SJSA1 (cell line): ENCODE measurements at places on chromosomes 4 and X. TPM values are rescaled to one million over a fixed set of nuclear protein-coding genes. Genes with fewer than 3 reads are reported as not detected.
A peak's percentile ranks its signal among the peaks of the same experiment; 100 is the strongest.

The HTR2C gene
- total RNA-seq: not detected in 2 replicates

DNA sequence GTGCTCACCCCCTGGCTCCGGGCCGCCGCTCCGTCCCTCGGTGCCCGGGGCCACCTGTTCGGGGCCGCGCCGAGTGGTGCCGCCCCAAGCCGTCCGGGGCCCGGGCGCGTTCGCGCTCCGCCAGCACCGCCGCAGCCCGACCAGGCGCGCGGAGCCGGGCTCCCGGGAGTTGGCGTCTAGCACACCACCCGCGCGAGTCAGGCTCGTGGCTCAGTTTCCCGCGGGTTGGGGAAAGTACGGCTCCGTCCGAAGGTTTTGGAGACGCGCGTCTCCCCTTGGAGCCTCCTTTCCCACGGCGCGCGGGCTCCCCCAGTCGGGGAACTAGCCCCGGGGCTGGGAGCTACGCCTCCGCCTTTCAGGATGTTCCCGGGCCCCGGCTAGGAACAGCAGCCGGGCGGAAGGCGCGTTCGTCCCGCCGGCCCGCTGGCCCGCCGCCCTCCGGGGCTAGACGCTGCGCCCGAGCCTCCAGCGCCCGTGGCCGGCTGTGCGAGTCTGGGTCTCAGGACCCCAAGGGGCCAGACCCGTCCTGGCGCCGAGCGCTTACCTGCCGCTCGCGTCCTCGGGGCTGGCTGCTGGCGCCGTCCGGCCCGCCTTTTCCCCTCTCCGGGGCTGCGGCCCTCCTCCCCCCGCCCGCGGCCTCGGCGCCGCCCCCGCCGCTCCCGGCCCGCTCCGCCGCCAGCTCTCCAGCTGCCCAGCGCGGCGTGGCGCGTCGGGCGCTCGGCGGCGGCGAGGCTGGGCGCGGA, at the start of gene ADGRG2:
ADGRG2 (minus strand) TSS at position 571 of the 743 bp plus-strand sequence. CDS start 53,634 bp downstream, outside the sequence.
- no peaks in the 10 kb centered on the region; the same call in 1 of the 2 replicates for H3K4me1 ChIP-seq
- peak within 1 kb of the TSS; percentile 28 for H3K4me3 ChIP-seq
- DNase-seq: peak; percentile 43
- no peak within 1 kb of the TSS for H3K27ac ChIP-seq

GRCh38 chr4:6549890-6550620, 24.9 kb upstream of the MAN2B2 start:
- no peak for DNase-seq
- H3K27me3 ChIP-seq: no peaks in the 10 kb centered on the region
- H3K27ac ChIP-seq: no peak overlapping the region
- H3K4me1 ChIP-seq: no peaks in the 10 kb centered on the region
- H3K36me3 ChIP-seq: no peaks in the 10 kb centered on the region

DNA sequence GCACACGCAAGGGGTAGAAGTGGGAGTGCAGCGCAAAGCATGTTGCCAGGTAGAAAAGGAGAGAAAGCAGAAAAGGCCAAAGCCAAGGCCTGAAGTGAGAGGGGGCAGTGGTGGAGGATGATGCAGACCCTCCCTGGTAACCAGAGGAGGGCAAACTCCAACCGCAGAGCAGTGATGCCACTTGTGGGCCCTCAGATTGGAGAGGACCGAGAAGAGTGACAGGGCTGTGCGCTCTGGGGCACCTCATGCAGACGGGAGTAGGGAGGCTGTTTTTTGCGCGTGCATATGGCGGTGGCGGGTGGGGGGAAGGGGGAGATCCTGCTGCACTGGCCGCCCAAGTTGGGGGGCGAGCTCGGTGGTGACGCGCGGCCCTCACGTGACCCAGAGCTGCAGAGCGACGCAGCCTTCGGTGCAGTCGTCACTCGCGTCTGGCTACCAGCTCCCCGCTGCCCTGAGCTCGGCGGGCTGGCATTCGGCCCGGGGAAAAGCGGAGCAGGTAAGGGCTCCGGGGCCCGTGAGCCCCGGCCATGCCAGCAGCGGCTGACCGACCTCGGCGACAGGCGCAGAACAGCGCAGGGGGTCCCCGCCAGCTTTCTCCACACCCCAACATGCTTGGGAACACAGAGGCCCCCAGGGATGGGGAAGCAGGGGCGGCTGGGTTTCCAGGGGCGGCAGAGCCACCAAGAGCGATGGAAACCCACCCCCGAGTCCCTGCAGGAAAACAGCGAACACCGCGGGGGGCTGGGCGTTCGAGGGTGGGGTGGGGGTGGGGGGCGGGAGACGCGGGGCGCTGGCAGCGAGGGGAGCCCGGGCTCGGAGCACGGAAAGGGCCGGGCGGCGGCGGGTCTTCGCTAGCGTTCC, at the start of gene BEX3:
BEX3 (plus strand) TSS at position 421 of the 861 bp plus-strand sequence. CDS start 984 bp downstream, outside the sequence.
- H3K36me3 ChIP-seq: peaks cover 12% of the 10 kb centered on the region
- H3K27me3 ChIP-seq: no peaks in the 10 kb centered on the region
- peaks cover 12% of the 10 kb centered on the region for H3K4me1 ChIP-seq
- peak; percentile 36 for DNase-seq

The STX18 gene
- 42.5 and 71.4 TPM in 2 replicates for total RNA-seq

- H3K27ac ChIP-seq: no peak overlapping the region
- peak overlapping the region; percentile 98 for H3K4me3 ChIP-seq
- H3K27me3 ChIP-seq: no peaks in the 10 kb centered on the region
- H3K4me1 ChIP-seq: peaks cover 12% of the 10 kb centered on the region
Measured at GRCh38 chr4:112144546-112145325, 518 bp upstream of the FAM241A start.

DNA sequence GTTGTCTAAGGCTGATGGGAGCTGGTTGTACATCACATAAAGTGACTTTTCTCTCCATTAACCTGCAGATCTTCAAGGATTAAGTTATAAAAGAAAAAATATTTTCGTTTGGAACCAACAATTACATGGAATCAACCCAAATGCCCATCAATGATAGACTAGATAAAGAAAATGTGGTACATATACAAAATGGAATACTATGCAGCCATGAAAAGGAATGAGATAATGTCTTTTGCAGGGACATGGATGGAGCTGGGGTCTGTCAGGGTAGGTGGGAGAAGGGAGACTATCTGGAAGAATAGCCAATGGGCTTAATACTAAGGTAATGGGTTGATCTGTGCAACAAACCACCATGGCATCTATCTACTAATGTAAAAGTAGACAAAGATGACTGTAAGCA, 313.2 kb downstream of the FSTL5 start:
- H3K4me3 ChIP-seq: no peak overlapping the region
- H3K27me3 ChIP-seq: no peaks in the 10 kb centered on the region

DNA sequence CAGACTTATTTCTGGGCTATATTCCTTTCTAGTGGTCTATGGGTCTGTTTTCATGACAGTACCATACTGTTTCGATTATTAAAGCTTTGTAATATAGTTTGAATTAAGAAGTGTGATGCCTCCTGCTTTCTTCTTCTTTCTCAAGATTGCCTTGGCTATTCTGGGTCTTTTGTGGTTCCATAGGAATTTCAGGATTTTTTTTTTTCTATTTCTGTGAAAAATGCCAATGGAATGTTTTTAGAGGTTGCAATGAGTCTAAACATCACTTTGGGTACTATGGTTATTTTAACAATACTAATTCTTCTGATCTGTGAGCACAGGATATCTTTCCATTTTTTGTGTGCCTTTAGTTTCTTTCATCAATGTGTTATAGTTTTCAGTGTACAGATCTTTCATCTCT, 204.3 kb upstream of the HCCS start:
- no peaks in the 10 kb centered on the region for H3K27me3 ChIP-seq
- DNase-seq: peak; percentile 4
- H3K4me1 ChIP-seq: peaks cover 6% of the 10 kb centered on the region
- no peak overlapping the region for H3K27ac ChIP-seq
- H3K36me3 ChIP-seq: no peaks in the 10 kb centered on the region
